ENCODE measurements at places on chromosomes 2 and 18.

DNA sequence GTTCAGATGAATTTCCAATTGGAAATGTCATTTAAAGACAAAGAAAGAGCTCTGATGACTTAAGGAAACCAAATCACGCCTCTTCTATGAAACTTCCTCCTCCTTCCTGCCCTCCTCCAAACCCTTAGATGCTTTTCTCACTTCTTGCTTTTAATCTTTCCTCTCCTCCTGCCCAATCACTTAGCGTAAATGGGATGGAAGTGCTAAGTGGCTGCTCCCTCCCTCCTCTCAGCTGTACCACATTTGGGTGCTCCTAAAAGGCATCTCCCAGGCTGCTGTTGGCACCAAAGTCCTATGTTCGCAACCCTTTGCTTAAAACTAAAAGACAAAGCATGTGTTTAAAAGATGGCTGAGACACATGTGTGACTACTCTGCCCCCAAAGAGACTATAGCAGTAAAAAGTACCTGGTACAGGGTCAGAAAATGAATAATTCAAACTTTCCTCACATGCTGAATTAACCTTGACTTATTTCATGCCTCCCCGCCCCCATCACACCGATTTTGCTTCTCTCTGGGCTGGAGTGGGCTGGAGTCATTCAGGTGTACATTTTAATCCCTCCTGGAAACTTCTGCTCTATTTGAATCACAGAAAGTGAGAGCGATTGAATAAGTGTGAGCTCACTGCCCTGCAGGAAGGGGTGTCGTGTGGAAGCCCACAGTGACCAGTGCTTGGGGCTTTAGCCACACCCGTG, 59.2 kb upstream of the KLF7 start:
- DNase-seq = no peak

GRCh38 chr2:70943205-70943871, 7.6 kb downstream of the ATP6V1B1 start:
- DNase-seq = no peak

- no peak for DNase-seq
Observed at GRCh38 chr2:27296481-27296880, 11.8 kb downstream of the UCN start.

GRCh38 chr2:32262105-32262504, 2.6 kb downstream of the NLRC4 start:
- DNase-seq = no peak

DNA sequence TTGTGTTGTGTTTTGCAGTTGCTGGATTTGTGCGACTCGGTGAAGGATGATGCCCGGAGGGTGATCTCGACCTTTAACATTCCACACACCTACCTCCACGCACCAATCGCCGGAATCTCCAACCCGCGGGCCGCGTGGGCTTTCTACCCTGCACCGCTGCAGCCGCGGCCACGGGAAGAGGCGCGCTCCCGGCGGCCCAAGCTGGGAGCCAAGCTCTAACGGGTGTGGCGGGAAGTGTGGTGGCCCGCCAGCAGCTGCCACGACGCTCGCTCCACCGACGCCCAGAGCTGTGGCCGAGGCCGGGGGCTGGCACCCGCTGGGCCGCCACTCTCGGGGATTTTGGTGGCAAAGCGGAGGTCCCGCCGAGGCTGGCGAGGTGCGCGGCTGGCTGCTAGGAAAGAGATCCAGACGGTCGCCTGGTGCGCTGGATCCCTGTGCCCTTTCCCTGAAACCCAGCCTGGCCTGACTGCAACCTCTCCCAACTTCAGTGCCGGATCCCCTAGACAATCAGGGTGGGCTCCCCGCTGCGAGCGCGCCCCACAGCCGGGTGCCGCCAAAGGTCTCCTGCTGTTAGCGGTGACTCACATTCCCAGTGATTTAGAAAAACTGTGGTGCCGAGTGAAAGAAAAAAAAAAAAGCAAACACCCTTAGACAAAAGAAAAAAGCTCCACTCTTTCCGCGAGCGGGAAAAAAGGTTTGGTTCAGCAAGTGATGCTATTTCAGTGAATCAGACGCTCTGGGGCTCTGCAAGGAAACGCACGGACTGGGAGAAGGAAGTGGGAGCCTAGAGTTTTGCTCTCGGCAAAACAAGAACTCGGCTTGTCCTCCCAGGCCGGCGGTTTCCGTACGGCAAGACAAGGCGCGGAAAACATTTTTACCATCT, 2.9 kb upstream of the BCL2L11 start:
- no peak for DNase-seq

DNA sequence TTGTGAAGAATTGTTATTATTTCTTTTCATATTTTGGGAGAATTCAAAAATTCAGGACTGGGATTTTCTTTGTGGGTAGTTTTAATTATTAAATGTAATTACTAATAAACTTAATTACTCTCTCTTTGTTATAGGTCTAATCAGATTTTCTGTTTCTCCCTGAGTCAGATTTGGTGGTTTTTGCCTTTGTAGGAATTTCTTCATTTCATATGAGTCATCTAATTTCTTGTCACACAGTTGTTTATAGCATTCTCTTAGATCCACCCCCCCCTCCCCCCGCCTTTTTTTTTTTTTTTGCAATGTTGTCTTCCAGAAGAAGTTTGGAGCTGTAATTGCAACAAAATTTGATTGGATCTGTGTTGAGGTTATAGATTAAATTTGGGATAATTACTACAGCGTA, 26.0 kb upstream of the GALR1 start:
- no peak for DNase-seq

DNA sequence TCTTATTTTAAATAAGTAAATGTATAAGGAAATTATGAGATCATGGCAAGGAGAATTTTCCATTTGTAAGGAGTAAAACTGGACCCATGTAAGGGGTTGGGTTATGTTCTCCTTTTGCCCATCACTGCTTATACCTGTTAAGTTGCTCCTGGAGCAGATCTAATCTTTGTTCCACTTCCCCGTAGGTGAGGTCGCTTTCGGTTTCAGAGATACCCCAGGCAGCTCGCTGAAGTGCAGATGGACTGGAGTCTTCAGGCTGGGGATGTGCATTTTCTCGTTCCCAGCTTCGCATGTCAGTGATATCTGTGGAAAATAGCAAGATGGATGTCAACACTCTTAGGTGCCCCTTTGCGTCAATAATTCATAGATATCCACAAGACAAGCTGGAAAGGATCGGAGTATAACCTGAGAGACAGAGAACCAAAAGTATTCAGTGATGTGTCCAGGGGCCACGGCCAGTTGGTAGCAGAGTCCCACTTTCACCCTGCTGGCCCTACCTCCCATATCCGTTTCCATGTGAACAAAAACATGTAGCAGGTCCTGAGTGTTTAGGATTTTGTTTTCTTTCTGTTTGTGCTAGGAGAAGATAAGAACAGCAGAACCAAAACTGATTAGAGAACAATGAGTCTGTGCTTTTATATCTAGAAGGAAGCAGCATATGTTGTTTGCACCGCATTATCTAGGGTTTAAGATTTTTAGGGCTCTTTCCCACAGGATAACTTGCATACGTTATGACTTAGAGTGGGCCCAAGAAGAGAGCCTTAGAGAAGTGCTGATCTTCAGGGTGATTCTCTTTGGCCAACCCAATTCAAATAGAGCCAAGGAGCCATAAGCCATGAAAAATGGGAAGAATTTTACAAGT, 36.0 kb downstream of the GCA start:
- DNase-seq = no peak

GRCh38 chr18:80245781-80246444, 1.4 kb downstream of the PARD6G start:
- DNase-seq = no peak

- no peak for DNase-seq
Observed at GRCh38 chr18:73884868-73885267, 262.8 kb downstream of the FBXO15 start.

DNA sequence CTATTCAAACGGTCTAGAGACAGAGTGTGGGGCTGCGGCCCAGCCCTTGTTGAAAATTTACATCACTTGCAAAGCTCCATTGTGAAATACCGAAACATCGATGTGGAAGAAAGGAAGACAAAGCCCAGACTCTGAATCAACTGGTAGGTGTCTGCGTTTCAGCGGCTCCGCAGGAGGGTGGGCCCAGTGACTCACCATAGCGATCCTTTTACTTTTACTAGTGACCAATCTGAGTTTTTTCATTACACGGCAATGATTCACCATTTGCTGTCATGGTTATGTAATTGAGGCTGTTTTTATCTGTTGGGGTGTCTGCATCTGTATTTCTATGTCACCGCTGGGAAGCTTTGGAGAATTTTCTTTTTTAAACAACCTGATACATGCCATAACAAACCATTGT, 66.6 kb upstream of the ODC1 start:
- no peak for DNase-seq

DNA sequence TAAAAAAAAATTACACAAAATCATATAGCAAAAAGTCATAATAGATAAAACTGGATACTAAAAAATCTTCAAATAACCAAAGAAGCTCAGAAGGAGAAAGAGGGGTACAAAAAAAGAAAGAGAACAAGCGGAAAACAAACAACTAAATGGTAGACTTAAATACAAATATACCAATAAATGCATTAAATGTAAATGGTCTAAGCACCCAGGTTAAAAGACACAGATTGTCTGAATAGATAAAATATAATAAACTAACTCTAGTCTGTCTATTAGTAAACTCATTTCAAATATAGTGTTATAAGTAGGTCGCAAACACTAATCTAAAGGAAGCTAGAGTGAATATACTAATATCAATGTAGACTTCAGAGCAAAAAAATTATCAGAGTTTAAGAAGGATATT, 357.4 kb downstream of the METTL4 start:
- no peak for DNase-seq

DNA sequence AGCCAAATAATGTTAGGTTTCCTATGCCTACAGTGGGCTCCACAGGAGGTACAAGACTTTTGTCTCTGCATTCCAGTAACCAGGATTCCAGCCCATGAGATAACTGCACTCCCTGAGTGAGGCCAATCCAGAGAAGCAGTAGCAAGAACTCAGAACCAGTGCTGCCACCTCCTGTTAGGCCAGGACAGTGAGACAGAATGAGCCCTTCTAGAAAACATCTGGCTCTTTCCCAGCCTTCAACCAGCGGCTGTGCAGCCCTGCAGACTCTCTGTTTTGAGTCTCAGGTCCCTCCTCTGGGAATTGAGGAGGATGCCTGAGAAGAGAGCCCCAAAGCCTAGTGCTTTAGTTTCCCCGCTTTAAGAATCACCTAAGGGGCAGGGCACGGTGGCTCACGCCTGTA, 44.2 kb downstream of the ARID5A start:
- no peak for DNase-seq

GRCh38 chr2:179233083-179233490, 31.5 kb downstream of the SESTD1 start:
- no peak for DNase-seq

DNA sequence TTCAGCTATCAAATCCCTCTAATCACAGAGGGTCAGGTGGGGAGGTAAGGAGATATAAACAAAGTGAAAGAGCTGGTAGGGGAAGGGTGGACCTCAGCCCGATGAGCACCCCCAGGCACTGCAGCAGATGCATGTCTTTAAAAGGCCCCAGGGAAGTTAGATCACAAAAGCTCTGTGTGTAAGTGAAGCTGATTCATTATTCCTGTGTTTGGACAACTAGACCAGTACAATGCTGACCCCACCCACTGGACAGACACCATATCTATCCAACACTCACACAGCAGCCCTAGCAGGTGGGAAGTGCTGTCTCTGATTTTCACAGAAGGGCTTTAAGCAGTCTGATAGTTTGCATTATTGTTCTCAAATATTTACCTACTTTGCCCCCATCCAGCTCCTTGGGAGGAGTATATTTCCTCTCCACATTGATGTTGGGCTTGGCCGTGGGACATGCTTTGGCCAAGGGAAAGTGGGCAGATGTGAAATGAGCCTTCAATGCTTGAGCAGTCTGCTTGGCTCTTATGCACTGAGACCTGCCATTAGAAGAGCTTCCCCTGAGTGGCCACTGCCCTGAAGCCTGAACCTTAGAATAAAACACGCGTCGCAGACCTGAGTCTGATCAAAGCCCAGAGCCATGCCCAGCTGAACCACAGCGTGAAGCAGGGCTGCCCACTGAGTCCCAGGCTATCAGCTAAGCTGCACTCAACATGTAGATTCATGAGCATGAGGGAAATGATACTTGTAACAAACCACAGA, 111.4 kb downstream of the COPS8 start:
- no peak for DNase-seq

DNA sequence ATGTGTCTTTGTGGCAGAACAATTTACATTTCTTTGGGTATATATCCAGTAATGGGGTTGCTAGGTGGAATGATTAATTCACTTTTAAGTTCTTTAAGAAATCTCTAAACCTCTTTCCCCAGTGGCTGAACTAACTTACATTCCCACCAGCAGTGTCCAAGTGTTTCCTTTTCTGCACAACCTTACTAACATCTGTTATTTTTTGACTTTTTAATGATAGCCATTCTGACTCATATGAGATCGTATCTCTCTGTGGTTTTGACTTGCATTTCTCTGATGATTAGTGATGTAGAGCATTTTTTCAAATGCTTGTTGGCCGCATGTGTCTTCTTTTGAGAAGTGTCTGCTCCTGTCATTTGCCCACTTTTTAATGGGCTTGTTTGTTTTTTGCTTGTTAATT, 43.1 kb upstream of the PTH2R start:
- no peak for DNase-seq

GRCh38 chr18:38923126-38923525, 1357.5 kb upstream of the CELF4 start:
- no peak for DNase-seq

- DNase-seq = no peak
Observed at GRCh38 chr18:35732636-35733035, 151.1 kb downstream of the GALNT1 start.

- no peak for DNase-seq
Observed at GRCh38 chr18:5461041-5461440, 82.8 kb downstream of the EPB41L3 start.

GRCh38 chr2:69858261-69858660, 28.8 kb downstream of the GMCL1 start:
- DNase-seq = no peak

- no peak for DNase-seq
Observed at GRCh38 chr18:4587204-4587603, 132.1 kb upstream of the DLGAP1 start.

- DNase-seq = no peak
Observed at GRCh38 chr2:84957771-84958134, 13.2 kb upstream of the KCMF1 start.

DNA sequence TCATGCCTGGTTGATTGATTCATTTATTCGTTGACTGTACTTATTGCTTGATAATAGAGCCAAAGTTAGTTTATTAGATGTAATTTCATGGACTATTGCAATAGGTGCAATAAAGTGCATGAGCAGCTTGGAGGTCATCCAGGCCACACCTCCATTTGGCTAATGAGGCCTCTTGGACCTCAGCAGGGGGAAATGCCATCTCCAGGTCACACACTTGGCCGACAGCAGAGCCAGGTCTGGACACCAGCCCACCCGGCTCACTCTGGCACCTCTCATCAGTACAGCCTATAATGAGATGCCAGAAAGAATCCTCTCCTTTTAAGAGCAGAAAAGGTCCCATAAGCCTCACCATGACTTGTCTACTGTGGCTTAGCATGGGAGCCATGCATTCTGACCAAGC, 71.2 kb upstream of the AFF3 start:
- DNase-seq = no peak

GRCh38 chr18:11125492-11126315, 23.7 kb downstream of the PIEZO2 start:
- DNase-seq = no peak

GRCh38 chr18:48929941-48930713, 20.6 kb downstream of the SMAD7 start:
- DNase-seq = no peak

Data from activated T-helper 1 cell treated with anti-CD3 and anti-CD28 coated beads, Interleukin-2, amount 50 U/mL, for 16 hours (primary cell).